Stimulated activated CD8-positive, alpha-beta memory T cell treated with anti-CD3 and anti-CD28 coated beads, Interleukin-7, amount 100 ng/mL, for 1 hour (primary cell): ENCODE measurements at places on chromosomes 16 and 17.

DNA sequence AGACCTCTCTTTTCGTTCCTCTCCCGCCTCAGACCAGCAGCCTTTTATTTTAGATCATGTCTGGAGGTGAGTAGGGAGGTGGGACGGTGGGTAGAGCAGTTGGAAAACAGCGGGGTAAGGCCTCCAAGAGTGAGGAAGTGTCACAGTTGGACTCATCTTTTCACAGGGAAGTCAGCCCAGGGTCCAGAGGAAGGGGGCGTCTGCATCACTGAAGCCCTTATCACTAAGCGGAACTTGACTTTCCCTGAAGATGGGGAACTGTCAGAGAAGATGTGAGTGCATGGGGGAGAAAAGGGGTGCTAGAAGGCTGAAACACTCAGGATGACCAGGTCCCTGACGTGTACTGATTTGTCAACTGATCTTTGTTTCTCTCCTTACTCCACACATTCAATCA is 461 bp downstream of the LRRC46 start:
- DNase-seq, result no peak

GRCh38 chr16:53600616-53601015 is 97.6 kb upstream of the AKTIP start:
- no peak for DNase-seq

DNA sequence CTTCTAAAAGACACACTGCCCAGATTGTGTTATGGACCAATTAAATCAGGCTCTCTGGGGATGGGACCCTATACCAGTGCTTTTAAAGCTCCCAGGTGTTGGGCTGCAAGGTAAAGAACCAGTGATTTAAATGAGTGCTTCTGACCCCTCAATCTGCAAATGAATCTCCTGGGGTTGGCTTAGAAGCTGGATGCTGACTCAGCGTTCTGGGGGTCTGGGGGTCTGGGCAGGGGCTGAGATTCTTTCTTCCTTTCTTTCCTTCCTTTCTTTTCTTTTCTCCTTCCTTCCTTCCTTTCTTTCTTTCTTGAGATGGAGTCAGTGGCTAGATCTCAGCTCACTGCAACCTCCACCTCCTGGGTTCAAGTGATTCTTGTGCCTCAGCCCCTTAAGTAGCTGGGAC is 2.0 kb upstream of the TVP23A start:
- no peak for DNase-seq

GRCh38 chr16:31063843-31064611 is 10.0 kb downstream of the ZNF668 start:
- DNase-seq, result no peak

DNA sequence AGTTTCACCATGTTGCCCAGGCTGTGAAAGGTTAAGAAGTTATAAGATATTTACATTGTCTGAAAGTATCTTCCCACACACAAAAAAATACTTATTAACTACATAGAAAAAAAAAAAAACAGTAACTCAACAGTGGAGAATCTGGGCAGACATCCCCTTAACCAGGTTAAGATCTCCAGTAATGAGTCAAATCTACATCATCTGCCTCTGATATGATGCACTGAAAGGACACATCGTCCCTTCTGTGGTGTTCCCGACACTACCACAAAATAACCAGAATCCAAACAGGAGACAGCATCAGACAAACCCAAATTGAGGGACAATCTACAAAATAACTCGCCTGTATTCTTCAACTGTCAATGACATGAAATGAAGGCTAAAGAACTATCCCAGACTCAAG is 40.0 kb downstream of the CMTM4 start:
- DNase-seq, result no peak

DNA sequence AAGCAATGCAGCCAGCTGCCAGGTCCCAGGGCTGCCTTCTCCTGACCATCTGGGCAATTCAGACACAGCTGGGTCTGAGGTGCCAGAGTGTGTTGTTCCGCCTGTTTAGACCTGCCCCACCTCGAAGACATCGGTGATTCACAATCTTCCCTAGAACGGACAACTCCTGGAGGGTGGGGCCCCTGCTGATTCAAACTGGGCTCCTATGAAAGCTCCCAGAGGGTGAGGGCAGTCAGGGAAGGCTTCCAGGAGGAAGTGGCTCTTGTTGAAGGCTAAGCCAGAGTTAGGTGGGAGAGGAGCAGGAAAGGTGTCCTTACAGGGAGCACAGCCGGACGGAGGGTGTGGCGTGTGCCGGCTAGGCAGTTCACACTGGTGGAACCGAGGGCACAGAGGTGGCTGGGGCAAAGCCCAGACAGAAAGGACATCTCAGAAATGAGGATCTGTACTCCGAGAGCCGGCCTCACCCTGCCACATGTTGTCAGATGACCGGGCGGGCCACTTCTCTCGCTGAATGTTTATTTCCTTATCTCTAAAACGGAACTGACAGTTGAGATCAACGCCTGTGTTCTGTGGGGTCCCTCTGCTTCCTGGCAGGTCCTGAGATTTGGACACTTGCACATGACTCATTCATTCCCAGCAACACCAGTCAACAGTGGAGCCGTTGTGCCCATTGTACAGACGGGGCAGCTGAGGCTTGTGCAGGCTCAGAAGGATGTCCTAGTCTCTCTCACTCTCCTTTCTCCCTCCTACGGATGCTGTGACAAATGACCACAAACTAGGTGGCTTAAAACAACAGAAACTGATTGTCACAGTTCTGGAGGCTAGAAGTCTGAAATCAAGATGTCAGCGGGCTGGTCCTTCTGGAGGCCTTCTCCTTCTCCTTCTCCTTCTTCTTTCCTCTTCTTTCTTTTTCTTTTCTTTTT is 26.9 kb upstream of the LITAF start:
- DNase-seq, result no peak

- no peak for DNase-seq
Measured at GRCh38 chr16:23679274-23679985, 741 bp downstream of the PLK1 start.

GRCh38 chr17:53680745-53681144 is 142.0 kb upstream of the KIF2B start:
- DNase-seq, result no peak
